ENCODE measurements at places on chromosomes 13 and 19.

- DNase-seq, result no peak
Observed at GRCh38 chr13:107088061-107088460, 520.1 kb upstream of the ARGLU1 start.

DNA sequence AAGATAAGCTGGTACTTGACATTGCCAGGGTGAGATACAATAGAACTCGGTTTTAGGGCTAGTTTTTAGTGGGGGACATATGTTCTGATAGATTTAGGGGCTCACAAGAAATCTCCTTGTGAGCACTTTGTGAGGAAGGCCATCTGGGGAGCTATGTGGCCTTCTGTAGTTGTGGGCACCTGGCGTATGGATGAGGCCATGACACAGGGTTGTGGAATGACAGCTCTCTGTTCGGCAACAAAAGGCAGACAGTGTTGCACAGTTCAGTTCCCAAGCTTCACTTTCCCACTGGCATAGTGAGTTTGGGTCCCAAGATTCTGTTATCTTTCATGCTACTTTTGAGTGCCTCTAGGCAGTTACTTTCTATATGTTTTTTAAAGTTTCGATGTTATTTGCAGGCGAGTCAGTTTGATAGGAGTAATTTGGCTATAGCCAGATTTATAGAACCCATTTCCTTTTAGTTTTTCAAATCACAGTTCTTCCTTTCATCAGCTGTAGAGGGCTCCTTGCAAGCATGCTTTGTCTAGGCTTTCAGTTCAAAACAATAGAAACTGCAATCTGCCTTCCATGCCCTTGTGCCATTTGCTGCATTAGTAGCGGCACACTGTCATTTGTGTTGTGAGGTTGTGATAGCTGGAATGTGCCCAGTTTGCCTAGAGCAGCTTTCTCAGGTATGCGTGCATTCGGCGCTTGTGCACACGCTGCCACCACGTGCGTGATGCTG, 70.6 kb upstream of the TEX29 start:
- no peak for DNase-seq

- no peak for DNase-seq
Observed at GRCh38 chr19:2290441-2291184, 8.6 kb upstream of the PEAK3 start.

- DNase-seq, result no peak
Observed at GRCh38 chr19:49333811-49334288, 1.4 kb upstream of the CD37 start.

DNA sequence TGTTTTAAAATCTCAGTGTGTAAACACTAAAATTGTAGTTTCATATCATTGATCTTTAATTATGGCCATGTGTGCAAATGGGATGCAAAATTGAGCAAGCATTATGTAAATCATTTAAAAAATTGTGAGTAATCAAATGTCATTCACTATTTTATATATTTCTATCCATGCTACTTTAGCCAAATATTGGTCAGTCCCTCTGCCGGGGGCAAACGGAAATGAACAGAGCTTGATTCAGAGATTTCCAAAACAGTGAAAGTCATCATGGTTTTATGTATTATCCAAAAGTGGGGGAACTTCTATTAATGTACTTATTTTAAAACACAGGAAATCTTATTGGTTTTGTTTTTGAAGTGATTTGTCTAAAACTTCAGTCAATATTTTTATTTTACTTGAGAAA, 219.1 kb downstream of the IRS2 start:
- no peak for DNase-seq

GRCh38 chr19:46624958-46625661, at the start of gene PTGIR:
PTGIR (minus strand) TSS chr19:46625089; CDS start chr19:46624225, 864 bp downstream.
- DNase-seq, result peak; percentile 38

GRCh38 chr19:28309070-28309469, 903.9 kb downstream of the UQCRFS1 start:
- DNase-seq, result no peak

DNA sequence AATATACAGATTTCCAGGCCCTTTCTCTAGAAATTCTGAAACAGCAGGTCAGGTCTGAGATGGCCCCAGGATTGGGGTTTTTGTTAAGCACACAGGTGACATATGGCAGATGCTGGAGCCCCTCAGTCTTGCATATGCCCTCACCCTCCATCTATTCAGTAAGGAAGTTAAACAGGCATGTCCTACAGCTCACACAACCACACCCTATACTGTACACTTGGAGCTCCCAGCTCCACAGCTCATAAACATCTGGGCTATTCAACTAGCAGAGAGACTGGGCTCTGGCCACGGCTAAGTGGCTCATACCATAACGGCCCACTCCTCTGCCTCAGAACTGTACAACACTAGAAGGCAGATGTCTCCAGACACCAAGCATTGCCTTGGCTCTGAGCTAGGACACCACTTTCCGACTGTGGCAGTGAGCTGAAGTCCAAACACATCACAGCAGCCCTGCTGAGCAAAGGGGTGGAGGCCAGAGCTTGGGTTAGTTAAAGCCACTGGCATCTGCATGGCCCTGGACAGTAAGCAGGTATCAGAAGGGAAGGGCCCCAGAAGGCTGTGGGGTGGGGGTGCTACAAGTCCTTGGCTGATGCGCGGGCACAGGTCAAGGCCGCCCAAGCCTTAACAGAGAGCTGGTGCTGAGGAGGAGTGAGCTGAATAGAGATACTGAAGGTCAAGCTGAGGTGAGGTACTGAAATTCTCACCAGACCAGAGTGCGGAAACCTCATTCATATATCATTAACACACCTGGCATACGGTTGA, 79.1 kb downstream of the ABCC4 start:
- DNase-seq, result no peak

DNA sequence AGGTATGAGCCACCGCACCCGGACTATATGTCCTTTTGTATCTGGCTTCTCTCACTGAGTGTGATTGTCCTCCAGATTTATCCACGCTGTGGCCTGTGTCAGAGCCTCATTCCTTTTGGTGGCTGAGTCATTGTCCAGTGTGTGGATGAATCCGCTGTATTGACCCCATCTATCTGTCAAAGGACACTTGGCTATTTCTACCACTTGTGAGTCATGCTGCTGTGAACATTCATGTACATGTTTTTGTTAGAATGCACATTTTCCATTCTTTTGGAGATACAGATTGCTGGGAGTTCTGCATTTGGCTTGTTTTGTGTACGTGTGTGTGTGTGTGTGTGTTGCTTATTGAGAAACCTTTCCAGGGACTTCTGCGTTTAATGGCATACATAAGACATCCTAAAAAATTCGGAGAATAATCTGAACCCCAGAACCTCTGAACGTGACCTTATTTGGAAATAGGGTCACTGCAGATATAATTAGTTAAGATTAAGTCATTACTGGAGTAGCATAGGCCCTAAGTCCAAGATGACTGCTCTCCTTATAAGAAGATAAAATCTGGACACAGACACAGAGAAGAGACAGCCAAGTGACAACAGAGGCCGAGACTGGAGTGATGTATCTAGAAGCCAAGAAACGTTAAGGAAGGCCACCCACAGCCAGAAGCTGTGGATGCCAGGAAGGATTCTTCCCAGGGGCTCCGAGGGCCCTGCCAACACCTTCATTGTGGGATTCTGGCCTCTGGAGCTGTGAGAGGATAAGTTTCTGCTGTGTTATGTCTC, 4.9 kb upstream of the GIPC3 start:
- DNase-seq, result no peak

- DNase-seq, result peak; percentile 21
Observed at GRCh38 chr13:19927117-19927748, 31.3 kb upstream of the ZMYM2 start.

DNA sequence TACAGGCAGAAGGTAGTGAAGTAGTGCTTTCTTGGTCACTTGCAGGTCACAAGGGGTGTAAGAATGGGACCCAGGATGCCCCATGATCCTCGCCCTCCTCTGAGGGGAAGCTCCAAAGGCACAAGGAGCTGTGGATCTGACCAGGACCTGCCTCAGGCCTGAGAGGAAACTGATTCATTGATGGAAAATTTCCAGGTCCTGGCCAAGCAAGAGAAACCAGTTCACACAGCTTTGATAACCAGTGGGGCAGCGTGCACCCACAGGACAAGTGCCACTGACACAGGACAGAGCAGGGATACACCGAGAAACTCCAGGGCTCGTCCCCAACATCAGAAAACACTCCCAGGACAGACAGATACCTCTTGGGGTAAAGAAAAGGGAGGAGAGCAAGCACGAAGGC, 177.1 kb downstream of the RBM26 start:
- no peak for DNase-seq

DNA sequence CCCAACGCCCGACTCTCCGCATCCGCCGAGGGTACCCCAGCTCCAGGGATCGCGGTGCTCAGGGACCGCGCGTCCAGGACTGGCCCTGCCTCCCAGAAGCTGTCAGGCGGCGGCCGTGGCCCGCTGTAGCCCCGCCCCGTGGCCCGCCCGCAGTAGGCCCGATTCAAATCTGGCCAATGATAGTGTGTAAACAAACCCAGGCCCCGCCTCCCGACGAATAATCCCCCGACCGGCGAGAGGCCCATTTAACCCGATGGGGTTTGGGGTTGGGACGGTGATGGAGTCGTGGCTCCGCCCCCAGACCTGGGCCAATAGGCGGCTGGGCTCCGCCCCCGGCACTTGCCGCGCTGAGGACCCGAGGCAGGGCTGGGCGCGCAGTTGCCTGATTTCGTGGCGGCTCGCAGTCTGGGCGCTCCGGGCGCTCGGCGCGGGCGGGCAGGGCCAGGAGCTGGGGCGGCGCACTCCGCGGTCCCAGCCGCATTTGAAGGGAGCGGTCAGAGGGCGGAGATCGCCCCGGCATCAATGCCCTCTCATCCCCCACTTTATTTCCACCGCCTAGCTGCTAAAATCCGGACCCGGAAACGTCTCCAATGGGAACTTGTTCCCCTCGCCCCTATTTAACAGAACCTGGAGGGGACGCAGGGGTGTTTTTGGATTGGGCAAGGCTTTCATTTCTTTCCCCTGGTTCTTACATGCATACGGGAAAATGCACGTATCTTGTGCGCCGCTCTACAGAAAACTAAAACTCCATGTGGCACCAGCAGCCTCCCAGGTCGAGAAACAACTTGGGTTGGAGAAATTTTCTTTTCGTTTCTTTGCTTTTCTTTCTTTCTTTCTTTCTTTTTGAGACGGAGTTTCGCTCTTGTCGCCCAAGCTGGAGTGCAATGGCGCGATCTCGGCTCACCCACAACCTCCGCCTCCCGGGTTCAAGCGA, 8.4 kb upstream of the BICRA start:
- peak; percentile 99 for DNase-seq

DNA sequence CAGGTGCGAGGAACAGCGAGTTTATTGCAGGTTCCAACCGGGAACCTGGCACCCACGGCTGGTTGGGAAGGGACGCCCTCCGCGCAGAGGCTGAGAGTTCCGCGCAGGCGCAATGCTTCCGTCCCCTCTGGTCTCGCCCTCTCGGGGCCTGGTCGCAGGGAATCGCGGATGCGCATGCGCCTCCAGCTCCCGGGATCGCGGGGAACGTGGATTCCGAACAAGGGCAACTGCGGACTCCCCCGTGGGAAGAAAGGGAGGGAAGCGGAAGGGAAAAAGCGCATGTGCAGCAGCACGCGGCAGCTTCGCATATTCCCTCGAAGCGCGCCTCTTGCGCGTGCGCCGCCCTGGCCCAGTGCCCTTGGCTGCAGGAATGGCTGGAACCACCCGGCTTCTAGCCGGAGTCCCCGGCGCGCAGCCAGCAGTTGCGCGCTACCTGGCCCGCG, 1.1 kb downstream of the TSSK6 start:
- DNase-seq, result peak; percentile 40

- no peak for DNase-seq
Observed at GRCh38 chr13:33690354-33690753, 127.6 kb upstream of the RFC3 start.

GRCh38 chr13:113041293-113041690, 64.3 kb upstream of the F7 start:
- DNase-seq, result no peak

DNA sequence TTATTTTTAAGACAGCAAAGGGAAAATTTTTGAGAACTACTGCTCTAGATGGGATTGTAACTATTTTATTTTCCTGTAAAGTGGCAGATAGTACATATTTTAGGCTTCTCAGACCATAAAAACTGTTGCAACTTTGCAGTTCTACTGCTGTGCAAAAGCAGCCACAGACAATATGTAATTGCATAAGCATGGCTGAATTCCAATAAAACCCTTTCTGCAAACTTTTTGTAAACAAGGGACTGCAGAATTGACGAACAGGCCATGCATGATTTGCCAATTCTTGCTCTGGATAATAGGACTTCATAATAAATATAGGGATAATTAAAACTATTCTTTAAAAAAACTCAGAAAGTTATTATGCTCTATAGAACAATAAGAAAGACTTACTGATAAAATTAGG, 149.1 kb downstream of the SLITRK5 start:
- no peak for DNase-seq

GRCh38 chr19:35438096-35438495, 10.0 kb upstream of the FFAR2 start:
- DNase-seq, result no peak

DNA sequence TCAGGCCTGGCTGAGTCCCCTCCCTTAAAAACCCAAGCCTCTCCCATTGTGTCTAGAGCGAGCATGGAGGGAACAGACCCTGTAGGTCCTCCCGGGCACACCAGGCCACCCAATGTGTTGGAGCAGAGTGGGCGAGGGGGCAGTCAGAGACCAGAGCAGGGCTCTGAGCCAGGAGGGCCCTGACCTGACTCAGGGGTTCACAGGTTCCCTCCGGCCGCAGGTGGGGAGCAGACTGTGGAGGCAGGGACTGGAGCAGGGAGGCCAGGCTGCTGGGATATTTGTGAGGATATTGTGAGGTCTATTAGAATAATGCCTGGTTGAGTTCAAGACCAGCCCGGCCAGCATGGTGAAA, 1.6 kb upstream of the TYROBP start:
- no peak for DNase-seq

DNA sequence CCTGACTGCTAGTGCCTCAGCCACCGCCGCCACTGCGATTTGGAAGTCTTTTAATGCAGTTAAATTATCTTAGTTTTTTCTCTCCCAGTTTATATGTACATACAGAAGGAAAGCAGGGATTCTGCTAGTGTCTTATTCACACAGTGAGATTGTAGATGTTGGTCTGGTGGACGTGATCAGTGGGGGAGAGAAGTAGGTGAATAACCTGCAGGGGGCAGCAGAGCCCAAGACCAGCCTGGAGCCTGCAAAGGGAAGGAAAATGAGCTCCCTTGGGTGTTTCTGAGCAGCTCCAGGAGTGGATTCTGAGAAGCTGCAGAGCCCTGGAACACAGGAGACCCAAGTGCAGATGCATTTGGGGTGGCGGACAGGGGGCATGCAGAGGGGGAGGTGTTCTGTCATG, 26.3 kb downstream of the ZNF844 start:
- DNase-seq, result peak; percentile 81

- DNase-seq, result no peak
Observed at GRCh38 chr19:15962319-15962718, 13.5 kb downstream of the OR10H4 start.

DNA sequence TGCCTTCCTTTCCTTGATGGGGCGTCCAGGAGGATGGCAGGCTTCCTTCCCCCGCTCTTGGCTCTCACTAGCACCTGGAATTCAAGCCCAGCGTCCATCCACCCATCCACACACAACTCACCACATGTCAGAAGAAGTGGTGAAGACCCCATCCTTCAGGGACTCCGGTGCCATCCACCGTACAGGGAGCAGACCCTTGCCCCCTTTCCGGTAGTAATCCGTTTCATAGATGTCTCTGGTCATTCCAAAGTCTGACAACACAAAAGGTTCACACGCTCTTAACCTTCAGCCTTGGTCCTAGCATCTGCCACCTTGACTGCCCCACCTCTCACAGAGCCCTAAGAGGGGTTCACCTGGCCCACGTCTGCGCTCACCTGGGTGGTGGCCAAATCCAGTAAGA, 51.0 kb downstream of the ZNF557 start:
- DNase-seq, result no peak

- no peak for DNase-seq
Observed at GRCh38 chr19:3687393-3687773, 12.9 kb downstream of the PIP5K1C start.

All from hematopoietic multipotent progenitor cell treated with erythropoietin and hydrocortisone succinate and interleukin-3 and kit ligand, for 8 days (in vitro differentiated cells).